ENCODE measurements at places on chromosomes 11 and 22.

- DNase-seq = no peak
Measured at GRCh38 chr22:22348127-22348814, 103.7 kb downstream of the VPREB1 start.

- no peak for DNase-seq
Measured at GRCh38 chr22:37893583-37893983, 12.5 kb upstream of the MICALL1 start.

- no peak for DNase-seq
Measured at GRCh38 chr11:13664351-13664750, 4.1 kb upstream of the FAR1 start.

GRCh38 chr11:26575946-26576345 lies 3.9 kb upstream of the MUC15 start:
- no peak for DNase-seq

GRCh38 chr11:2390725-2391151 lies 9.8 kb upstream of the TSSC4 start:
- DNase-seq = no peak

- DNase-seq = no peak
Measured at GRCh38 chr11:70610566-70611565, 212.5 kb downstream of the CTTN start.

DNA sequence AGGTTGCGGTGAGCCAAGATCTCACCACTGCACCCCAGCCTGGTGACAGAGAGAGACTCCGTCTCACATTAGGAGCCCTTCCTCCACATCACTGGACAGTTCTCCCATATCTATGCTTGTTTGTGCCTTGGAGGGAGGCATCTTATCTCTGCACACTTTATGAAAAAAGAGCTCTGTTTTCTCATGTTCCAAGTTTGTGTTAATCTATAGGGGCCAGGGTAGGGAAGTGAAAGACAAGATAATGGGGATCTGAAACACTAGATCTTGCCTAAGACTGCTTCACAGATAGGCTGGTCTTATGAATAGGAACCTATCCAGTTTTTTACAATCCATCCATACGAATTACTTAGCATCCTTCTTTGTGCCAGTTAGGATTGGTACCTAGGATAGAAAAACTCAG lies 17.1 kb downstream of the OR6Q1 start:
- peak; percentile 30 for DNase-seq

- DNase-seq = no peak
Measured at GRCh38 chr22:49322861-49323622, 504.6 kb downstream of the BRD1 start.

GRCh38 chr22:19515654-19516377 lies 8.4 kb downstream of the CLDN5 start:
- DNase-seq = no peak

GRCh38 chr11:111808834-111809233 lies 42.6 kb upstream of the PPP2R1B start:
- DNase-seq = no peak

DNA sequence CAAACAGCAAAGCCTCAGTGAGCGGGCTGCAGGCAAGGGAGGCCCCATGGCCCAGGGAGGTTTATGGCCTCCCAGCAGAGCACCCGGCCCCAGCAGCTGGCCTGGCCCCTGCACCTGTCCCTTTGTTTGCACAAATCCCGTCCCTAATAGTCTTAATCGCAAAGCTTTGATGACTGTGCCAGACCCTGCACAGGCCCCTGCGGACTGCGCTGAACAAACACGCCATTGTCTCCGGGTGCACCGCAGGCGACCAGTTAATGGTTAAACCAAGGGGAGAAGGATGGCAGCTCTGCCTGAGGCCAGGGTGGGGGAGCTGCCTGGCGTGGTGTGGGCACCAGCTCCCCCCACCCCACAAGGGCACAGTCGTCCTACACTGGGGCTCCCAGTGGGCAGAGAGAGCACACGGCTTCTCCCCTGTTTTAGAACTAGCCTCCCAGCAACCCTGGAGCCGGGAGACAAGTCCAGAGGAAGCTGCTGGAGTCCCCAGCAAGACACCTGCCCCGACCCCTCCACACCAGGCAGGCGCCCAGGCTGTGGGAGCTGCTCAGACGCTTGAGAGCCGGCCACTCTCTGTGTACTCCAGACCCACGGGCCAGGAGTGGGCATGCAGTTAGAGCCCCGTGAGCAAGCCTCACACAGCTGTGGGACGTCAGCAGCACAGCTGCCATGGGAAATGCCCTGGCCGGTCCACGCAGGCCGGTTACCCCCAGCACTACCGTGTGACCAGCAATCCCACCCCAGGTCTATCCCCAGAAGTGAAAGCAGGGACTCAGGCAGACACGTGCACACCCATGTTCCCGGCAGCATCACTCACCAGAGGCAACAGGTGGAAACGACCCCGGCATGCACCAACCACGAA lies 39.7 kb upstream of the TH start:
- DNase-seq = no peak

GRCh38 chr22:48079505-48080290 lies 1317.2 kb downstream of the TBC1D22A start:
- DNase-seq = no peak

DNA sequence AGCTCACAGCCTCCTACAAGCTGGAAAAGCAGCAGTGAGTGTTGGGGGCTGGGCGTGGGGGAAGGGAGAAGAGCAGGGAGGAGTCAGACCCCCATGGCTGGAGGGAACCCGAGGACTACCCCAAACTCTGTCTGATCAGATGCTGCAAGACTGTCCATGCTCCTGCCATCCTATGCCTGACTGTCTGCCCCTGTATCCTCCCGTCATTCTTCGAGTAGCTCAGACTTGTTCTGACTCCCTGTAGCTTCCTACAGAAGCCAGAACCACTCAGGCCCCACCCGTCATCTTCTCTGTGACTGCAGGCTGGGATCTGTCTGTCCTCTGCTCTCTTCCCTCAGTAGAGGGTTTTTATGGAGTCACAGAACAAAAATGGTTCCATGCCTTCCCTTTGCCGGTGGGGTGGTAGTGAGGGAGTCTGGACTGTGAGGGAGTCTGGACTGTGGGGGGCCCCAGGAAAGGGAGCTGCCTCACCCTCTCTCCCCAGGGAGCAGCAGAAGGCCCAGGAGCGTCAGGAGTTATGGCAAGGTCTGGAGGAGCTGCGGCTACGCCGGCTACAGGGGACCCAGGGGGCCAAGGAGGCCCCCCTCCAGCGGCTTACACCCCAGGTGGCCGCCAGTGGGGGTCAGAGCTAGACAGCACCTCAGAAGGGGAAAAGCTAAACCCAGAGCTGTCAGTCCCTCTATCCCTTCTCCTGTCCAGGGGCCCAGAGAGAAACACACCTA lies 2.3 kb downstream of the GPHA2 start:
- no peak for DNase-seq

DNA sequence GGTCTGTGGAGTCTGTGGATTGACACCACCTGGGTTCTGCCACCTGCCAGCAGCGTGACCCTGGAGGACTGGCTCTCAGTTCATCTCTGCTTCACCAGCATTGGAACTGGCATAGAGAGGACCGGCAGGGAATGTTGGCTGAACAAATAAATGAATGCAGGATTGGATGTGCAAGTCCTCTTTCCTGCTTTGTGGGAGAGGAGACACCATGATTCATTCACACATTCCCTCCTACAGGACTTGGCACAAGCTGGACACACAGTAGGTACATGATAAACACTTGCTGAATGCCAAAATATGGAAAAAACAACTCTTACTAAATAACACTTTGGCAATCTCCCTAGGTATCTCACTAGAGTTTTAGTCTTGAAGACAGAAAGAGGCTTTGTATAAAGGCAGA lies 116.6 kb upstream of the NARS2 start:
- DNase-seq = no peak

- no peak for DNase-seq
Measured at GRCh38 chr11:116250155-116250554, 522.6 kb downstream of the BUD13 start.

DNA sequence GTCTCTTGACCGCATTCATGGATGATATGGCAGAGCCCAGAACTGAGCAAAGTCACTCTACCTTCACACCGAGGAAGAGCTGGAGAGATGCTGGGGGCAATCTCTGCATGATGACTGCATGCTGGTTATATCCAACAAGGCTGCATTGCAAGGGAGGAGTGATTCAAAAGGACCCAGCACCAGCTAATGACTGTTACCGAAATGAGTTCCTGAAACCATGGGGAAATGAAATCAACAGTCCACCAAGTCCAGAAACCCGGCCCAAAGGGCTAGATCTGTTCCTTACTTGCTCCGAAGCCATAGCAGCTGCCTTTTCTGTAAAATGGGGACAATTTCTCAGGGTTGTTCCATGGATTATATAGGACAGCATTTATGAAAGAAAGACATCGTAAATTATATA lies 1.2 kb upstream of the SMIM35 start:
- DNase-seq = no peak

DNA sequence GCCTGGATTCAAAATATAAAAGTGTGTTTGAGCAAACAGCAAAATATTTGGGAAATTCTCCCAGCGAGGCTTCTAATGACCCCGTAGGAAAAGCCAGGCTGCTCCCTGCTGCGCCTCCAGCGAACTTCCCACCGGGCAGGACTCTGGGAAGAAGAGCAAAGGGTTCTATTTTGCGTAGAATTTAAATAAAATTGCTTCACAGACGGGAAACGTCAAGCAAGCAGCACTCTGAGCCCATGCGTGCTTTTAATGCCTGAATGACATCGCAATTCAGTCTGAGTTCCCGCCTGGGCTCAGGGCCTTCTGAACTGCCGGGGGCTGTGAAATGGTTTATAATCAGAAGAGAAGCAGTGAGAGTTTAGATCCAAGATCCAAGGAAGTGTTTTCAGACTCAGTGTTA lies 775.1 kb downstream of the BRD1 start:
- DNase-seq = no peak

DNA sequence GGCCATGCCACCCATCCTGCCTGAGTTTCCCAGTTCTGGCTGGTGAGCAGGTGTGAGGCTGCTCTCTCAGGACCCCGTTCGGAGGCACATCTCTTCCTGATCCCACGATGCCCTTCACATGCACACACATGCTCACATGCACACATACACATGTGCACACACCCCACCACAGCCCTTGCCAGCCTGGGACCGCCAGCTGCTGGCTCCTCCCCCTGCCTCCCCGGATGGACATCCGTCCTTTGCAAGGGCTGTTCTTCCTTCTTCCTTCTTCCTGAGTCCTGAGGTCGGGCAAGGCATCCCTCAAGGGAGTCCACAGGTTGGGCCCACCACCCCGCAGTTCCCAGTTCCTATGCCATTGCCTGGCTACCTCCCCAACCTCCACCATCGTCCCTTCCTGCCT lies 10.5 kb upstream of the CDKN1C start:
- no peak for DNase-seq

GRCh38 chr11:17150521-17150920 lies 57.3 kb downstream of the PIK3C2A start:
- no peak for DNase-seq
